ENCODE measurements at places on chromosomes 1 and 21. TPM values are rescaled to one million over a fixed set of nuclear protein-coding genes. Genes with fewer than 3 reads are reported as not detected.

The ZNF697 gene
- 13.4 TPM for total RNA-seq

The TENT5C gene
- 0.08 TPM for total RNA-seq

The WLS gene
- total RNA-seq: 217 TPM

The LRRC53 gene
- total RNA-seq: not detected

The TMPRSS2 gene
- total RNA-seq: not detected
